ENCODE measurements at places on chromosomes 16 and 17. TPM values are rescaled to one million over a fixed set of nuclear protein-coding genes. Genes with fewer than 3 reads are reported as not detected.

CDRT15 gene
- total RNA-seq: not detected

CLEC18C gene
- 0.25 TPM for total RNA-seq

BRICD5 gene
- 7.7 TPM for total RNA-seq

NDUFAB1 gene
- total RNA-seq: 106 TPM

MATCAP1 gene
- total RNA-seq: 91.2 TPM

SPATA32 gene
- total RNA-seq: not detected

CDH5 gene
- not detected for total RNA-seq

ALDOC gene
- 14.1 TPM for total RNA-seq

CCL7 gene
- not detected for total RNA-seq

DNA sequence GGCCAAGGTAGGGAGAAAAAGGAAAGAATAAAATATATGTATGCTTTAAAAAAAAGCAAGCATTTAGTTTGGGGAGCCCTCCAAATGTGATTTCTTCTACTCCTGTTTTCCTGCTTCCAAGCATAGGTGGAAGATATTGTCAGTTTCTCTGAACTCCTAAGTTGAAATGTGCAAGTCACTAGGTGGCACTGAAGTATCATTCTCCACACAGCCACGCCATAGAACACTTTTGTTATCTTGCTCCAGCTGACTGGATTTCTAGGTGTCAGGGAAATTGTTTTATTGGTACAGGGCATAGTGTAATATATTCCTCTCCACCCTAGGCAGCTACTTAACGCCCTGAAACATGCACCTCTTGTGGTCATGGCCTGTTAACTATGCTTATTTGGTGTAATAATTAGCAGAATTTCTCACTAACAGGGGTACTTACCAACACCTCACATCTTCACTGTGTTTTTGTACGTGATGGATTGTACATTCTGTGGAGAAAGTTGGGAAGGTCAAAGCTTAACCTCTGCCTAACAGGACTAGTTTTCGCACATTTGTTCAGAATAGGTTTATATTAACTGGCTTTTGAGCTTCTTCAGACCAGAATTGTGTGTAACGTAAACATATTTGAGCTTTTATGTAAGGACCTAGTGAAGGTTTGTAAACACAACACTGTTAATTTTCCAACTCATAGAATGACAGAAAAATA is 69.3 kb downstream of the FTO start:
- peak; percentile 68 for DNase-seq

DNA sequence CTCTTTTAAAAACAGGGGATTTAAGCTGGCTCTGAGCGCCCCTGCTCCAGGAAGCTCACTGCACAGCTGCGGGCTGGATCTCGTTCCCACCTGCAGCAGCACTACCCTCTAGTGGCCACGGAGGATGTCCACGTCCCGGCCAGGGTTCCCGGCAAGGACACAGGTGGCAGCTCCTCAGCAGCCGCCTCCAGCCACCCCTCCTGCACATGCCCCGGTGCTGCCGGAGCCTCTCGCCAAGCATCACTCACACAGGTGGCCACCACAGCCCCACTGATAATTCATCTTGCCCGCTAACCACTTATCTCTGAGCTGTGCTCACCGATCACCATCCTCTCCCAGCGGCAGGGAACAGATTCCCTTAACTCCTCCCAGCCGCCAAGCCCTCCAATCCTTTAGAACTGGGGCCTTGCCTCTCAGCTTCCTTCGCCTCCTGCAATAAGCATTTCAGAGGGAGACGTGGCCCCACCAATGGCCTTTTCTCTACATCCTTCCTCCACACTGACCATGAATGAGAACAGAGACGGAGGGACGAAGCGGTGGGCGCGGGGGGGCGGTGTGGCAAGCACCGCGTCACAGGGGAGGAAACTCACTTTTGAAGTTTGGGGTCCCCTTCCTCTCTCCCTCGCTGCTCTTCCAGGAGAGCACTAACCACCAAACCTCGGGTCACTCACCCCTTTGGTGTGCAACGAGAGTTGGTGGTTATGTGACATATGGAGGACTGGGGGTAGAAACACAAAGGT is 222.1 kb downstream of the RBFOX3 start:
- DNase-seq: peak; percentile 95

GRCh38 chr17:11296994-11297393 is 56.0 kb downstream of the SHISA6 start:
- no peak for DNase-seq

DNA sequence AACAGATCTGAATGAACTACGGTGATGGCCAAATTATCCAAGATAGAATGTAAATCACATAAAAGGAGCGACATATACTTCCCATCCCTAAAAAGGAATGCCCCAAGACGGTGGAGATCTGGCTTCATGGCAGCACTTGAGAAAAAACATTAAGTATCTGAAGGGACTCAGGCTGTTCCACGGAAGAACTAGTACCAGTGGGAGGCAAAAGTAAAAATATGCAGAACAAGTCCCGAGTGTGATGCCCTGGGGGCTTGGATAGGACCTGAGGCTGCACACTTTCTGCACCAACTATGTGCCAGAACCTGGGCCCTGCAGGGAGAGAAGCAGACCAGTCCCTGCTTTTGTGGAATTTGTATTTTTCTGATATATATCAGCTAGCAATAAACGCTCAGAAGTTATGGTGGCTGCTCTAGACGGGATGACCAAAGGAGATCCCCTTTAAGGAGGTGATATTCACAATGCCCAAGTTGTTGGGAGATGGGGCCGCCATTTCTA is 539 bp upstream of the CKLF start:
- no peak for DNase-seq

GRCh38 chr17:65109990-65110680 is 27.0 kb upstream of the RGS9 start:
- DNase-seq: no peak

GRCh38 chr16:11478431-11479119 is 108.1 kb downstream of the LITAF start:
- DNase-seq: no peak

DNA sequence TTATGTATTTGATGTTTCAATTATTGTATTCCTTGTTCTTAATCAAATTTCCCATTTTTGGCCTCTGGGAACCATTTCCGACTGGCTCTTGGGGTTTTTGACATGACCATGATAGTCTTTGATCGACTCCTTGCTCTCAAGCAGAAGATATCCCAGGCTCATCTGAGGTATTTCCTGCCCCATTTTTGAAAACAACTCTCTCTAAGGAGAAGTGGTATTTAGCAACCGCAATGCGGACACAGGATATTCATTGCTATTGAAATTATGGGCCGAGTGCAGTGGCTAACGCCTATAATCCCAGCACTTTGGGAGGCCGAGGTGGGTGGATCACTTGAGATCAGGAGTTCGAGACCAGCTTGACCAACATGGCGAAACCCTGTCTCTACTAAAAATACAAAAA is 5.5 kb downstream of the TANGO6 start:
- DNase-seq: no peak

DNA sequence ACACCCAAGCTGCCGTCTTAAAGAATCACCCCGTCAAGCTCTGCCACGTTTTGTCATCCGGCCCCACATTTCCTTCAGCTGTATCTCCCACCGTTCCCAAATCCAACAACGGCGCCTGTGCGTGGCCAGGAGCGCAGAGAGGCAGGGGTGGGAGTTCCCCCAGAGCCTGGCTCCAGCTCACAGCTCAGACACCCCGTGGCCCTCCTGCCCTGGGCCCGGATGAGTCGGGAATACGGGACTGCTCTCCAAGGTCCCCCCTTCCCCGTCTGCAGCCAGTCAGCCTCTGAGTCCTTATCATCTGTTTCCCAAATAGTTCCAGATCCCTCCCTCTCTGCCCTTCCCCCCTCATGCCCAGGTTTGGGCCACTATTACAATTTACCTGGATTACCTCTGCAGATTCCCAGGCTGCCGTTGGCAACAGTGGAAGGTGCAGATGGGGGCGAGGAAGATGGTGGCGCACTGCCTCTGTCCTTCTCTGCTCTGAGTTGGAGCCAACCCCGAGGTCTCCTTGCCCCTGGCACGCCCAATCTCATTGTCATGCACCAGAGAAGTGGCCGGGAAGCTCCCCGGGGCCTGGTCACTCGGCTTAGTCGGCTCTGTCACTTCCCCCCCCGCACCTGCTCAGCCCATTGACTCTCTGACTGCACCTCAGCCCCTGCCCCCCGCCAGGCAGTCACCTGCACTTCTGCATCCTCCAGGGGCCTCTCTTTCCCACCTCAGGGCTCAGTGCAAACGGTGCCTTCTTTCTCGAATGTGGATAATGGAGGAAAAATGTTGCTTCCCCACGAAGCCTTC is 18.3 kb upstream of the RPTOR start:
- peak; percentile 84 for DNase-seq

GRCh38 chr17:62309396-62309795 is 71.0 kb upstream of the EFCAB3 start:
- DNase-seq: no peak

GRCh38 chr16:30664616-30665109 is 6.4 kb downstream of the FBRS start:
- DNase-seq: no peak

DNA sequence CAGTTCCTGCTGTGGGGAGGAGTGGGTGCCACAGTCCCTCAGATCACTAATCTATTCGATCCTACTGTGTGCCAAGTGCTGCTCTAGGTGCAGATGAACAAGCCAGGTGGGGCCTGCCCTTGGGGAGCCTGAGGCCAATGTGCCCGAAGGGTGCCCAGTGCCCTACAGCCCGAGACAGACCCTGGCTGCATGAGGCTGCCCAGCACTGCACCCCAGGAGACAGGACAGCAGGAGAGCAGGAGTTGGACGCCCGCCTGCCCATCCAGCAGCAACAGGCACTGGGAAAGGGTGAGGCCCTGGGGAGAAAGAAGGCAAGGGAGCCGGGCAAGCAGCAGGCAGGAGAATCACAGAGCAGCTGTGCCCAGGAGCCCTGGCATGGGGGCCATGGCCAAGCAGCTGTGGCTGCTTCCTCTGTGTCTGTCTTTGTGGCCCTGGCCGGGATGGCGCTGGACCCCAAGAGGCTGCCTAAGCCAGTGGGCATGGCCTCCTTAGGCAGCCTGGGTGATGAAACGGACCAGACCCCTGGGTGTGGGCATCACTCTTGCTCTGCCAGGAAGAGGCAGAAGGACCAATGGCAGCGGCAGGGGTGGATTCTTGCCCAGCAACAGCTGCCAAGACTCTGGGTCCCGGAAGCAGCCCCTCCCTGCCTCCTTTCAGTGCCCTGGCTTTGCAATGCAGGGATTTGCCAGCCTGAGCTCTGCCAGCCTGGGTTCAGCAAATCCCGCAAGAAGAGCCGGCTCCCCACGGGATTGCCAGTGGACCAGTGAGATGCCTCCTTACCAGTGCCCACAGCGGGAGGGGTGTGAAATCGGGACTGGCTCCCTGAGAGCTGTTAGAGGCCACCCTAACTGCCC is 179.6 kb upstream of the TNRC6C start:
- DNase-seq: no peak

- DNase-seq: no peak
Measured at GRCh38 chr16:46808997-46809396, 22.0 kb downstream of the C16orf87 start.

- no peak for DNase-seq
Measured at GRCh38 chr16:13032911-13033310, 131.5 kb downstream of the SHISA9 start.

DNA sequence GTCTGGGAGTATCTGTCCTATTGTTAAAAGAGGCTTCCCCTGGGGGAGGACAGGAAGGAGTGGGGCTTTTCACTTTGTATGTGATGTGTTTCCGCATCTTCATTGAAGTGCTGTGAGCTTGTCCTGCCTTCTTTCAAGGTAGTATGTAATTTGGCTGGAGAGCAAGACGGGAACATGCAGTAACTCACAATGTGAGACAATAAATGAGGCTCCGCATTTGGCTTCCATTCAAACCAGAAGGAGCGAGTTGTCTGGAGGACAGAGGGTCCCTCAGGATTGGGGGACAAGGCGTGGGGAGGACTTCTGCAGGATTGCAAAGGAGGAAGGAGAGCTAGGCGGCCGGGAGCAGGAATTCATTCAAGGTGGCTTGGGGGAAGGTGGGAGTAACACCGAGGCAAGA is 203.5 kb downstream of the RBFOX3 start:
- no peak for DNase-seq

GRCh38 chr17:2804912-2805311 is 8.7 kb downstream of the RAP1GAP2 start:
- DNase-seq: no peak

GRCh38 chr16:8355675-8356074 is 234.6 kb downstream of the TMEM114 start:
- DNase-seq: peak; percentile 49

DNA sequence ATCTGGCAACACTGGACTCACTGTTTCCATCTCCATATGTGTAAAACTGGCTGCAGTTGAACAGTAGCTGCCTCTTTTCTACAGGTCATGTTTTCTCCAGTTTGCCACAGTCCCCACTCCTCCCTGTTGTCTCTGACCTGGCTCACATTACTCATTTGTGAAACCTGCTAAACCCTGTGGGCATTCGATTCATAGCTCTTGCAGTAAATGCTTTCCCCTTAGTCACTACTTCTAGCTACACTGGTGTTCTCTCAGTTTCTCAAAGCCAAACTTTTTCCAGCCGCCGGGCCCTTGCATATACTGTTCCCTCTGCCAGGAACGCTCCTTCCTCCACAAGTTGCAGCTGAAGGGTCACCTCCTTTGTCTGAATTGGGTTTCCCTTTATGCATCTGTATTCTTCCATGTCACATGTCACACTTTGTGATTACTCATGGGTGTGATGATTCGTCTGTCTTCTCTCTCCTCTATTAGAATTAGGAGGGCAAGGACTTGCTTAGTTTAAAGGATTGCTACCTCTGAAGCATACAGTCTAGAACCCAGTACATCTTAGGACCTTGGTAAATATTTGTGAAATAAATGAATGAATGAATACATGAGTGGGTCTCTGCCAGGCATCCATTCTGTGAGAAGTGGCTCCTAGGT is 15.0 kb upstream of the MT4 start:
- no peak for DNase-seq

DNA sequence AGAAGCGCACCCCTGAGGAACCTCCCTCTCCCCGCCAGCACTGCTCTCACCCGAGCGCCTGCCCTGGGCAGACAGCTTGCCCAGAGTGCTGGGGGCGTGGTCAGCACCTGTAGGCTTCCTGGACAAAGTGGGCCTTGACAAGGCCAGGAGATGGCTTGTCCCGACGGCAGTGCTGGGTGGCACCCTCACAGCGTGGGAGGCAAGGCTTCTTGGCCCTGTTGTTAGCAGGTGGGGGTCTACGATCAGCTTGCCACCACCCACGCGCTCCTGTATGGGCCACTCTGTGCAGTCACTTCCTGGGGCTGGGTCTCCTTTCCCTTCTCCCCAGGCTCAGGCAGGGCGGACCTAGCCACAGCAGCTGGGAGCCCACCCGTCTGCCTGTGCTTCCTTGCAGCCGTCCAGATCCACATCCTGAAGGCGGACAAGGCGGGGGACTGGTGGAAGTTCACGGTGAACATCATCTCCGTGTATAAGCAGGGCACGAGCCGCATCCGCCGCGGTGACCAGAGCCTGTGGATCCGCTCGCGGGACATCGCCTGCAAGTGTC is 218.0 kb downstream of the NTN1 start:
- DNase-seq: peak; percentile 82

DNA sequence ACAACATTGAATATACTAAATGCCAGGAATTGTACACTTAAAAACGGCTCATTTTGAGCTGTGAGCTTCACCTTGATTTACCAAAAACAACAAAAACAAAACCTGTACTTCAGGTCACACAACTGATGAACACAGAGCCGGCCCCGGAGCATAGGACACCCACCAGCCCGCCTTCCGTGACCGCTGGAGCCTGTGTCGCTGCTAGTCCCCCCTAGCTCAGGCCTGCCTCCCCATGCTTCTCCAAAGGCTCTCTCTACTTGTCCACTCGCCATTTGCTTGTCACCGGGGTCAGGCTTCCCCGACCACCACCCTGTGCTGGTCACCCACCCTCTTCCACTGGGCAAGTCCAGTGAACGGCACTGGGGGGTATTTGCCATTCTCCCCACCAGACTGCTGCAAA is 113.8 kb upstream of the TNRC6C start:
- DNase-seq: no peak

GRCh38 chr16:9860876-9861275 is 321.4 kb downstream of the GRIN2A start:
- DNase-seq: no peak

- DNase-seq: peak; percentile 89
Measured at GRCh38 chr17:38604479-38605403, 1.0 kb downstream of the SRCIN1 start.
